ENCODE measurements at places on chromosomes 5 and 9.

GRCh38 chr9:28848671-28849070 lies 1275.4 kb upstream of the C9orf72 start:
- DNase-seq, result no peak

DNA sequence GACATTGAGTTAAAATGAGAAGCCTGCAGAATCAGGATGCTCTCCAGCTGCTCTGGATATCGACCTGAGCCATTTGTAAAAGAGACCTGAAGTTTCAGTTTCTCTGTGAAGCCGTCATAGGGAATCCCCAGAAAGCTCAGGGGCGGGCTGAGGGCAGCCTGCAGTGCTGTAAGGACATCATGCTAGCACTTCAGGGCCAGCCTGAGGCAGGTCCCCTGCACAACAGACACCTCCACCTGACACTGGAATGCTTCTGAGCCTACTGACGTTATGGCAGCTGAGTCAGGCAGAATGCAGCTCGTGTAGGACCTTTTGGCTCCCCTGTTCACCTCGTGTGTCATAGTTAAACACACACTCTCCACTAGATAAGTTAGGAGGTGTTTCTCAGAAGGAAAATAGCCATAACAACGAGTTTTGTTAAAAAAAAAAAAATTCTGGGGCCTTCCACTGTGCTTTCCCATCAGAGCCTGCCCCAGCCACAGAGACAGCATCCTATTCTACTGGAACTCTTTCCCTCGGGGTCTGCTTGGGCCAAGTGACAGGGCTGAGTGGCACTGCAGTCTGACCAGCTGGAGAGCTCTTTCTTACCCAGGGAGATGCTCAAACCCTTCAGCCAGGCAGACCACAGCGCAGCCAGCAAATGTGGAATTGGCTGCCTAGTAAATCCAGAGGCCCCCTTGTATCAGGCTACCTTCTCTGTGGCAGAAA lies 354.9 kb downstream of the DIRAS2 start:
- no peak for DNase-seq

GRCh38 chr9:4490705-4491625 lies 697 bp downstream of the SLC1A1 start:
- DNase-seq, result no peak

- DNase-seq, result no peak
Measured at GRCh38 chr5:1522601-1523479, 920 bp downstream of the LPCAT1 start.

DNA sequence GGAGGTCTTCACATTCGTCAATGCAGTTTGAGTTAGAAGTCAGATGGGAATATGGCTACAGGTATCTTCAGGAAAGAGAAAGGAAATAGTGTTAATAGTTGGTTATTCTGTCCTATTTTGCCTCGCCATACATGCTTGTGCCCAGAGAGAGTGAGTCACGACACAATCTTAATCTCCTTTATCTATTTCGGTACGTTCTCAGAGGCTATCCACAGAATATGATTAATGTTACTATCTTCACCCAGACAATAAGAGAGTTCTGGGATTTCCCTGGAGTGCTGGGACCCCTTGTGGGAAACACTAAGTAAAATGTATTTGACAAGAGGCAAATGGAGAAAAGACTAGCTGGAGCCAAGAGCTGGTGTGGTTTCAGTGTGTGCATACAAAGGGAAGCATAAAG lies 25.5 kb downstream of the MINAR2 start:
- DNase-seq, result no peak

- no peak for DNase-seq
Measured at GRCh38 chr5:124706051-124706450, 40.4 kb downstream of the ZNF608 start.

GRCh38 chr5:44952376-44952775 lies 143.6 kb downstream of the MRPS30 start:
- DNase-seq, result peak; percentile 38

DNA sequence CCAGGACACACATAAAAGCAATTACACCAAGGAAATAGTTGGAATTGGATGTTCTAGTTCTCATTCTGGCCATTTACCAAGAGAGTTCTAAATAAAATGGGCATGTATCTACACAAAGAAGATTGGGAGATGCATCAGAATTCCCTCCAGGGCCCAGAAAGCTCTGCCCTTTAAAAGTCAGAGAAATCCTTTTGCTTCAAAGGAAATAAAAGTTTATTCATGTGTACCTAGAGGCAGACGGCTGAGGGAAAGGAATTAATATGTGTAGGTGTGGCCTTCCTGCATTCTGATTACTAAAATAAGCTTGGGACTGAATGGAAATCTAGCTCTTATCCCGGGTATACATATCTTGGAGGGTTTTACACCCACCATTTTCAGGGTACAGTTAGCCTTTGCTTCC lies 719.4 kb downstream of the SEMA5A start:
- no peak for DNase-seq

DNA sequence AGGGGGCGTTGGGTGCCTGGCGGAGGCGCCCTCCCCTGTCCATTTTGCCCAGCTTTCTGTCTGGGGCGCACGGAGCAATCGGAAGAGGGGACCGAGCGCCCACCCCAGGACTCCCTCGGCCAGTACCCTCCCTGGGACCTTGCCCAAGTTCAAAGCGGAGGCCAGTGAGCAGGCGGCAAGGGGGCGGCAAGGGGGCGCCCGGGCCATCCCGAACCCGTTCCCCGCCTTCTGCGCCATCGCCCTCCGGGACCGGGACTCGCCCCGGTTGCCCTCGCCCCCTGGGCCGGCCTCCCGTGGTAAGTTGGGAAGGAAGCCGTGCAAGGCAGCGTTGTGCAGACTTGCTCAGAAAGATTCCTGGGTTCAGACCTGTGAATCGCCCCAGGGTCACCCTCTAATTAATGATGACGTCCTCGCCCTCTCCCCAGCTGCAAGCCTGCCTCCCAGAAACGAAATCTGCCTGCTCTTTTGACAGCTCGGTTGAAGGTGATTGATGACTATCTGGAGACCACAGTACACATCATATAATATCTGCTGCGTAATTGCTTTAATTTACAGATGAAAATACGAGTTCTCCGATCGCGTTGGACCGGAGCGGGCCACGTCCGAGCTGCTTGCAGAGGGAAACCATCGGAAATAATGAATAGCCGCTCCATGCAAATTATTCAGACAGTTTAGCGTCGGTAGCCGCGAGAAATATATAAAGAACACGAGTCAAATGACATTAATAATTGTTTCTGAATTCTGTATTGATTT lies 1.4 kb upstream of the IRX4 start:
- DNase-seq, result no peak

DNA sequence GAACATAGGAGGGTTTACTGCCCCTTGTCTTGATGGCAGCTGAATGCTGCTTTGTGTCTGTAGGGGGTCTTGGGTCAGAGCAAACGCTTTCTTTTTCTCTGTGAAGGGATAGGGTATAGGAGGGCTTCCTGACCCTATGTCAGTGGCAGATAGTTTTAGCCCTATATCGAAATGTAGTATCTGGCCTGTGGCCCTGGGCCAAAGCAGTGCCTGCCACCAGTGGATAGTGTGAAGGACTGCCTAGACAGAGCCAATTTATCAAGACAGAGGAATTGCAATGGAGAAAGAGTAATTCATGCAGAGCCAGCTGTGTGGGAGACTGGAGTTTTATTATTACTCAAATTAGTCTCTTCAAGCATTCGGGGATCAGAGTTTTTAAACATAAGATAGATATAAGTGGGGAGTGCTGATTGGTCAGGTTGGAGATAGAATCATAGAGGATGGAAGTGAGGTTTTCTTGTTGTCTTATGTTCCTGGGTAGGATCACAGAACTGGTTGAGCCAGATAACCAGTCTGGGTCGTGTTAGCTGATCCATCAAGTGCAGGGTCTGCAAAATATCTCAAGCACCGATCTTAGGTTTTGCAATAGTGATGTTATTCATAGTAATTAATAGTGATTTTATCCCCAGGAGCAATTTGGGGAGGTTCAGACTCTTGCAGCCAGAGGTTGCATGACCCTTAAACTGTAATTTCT lies 178.5 kb downstream of the GDNF start:
- DNase-seq, result no peak

DNA sequence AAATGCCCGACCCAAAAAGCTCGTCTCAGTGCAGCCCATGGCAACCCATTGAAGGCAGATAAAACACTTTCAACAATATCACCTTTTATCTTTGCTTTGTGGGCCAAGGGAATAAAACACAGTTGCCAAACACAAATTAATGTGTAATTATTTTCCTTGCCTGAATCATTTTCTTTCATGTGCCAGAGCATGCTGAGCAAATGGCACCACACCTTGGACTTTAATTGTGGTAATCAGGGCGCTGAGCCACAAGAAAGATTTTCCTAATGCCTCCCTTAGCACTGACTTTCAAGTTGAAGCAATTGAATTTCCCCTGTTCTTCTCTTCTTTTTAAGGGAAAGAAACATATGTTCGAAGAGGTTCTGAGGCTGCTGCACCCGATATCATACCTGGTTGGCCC lies 297.1 kb upstream of the MSX2 start:
- DNase-seq, result peak; percentile 72

DNA sequence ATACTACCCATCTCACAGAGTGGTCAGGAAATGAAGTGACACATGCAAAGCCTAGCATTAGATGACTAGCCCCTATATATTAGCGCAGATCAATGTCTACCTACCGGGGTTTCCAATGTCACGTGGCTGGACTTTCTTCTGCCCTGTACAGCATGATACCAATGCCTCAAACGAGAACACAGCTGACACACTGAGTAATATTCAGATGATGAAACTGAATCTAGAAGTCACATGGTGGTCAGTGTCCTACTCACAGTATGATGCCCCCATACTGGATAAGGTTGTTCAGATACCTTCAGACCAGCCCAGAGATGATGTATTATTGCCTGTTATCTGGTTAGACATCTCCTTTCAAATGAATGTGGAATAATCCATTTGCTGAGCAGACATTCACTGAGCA lies 71.1 kb upstream of the FRRS1L start:
- no peak for DNase-seq

GRCh38 chr5:872301-872700 lies 20.3 kb downstream of the BRD9 start:
- DNase-seq, result no peak

GRCh38 chr5:118270526-118270925 lies 717.8 kb downstream of the DTWD2 start:
- DNase-seq, result no peak

- no peak for DNase-seq
Measured at GRCh38 chr5:95973793-95974325, 12.2 kb upstream of the ELL2 start.

DNA sequence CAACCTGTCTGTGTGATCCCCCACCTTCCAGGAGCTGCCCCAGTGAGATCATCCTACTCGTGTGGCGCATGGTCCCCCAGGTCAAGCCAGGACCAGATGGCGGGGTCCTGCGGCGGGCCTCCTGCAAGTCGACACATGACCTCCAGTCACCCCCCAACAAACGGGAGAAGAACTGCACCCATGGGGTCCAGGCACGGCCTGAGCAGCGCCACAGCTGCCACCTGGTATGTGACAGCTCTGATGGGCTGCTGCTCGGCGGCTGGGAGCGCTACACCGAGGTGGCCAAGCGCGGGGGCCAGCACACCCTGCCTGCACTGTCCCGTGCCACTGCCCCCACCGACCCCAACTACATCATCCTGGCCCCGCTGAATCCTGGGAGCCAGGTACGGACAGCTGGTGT lies 43.7 kb downstream of the RGS3 start:
- no peak for DNase-seq

- no peak for DNase-seq
Measured at GRCh38 chr5:178432421-178433272, 157.5 kb downstream of the COL23A1 start.

GRCh38 chr5:73307645-73308355 lies 134.8 kb downstream of the TMEM174 start:
- DNase-seq, result no peak

- DNase-seq, result no peak
Measured at GRCh38 chr9:99070681-99071080, 34.2 kb upstream of the TGFBR1 start.

GRCh38 chr9:109639674-109640579 lies 140.1 kb upstream of the PALM2AKAP2 start:
- DNase-seq, result no peak

- DNase-seq, result no peak
Measured at GRCh38 chr9:122812736-122813135, 12.8 kb downstream of the OR1K1 start.

DNA sequence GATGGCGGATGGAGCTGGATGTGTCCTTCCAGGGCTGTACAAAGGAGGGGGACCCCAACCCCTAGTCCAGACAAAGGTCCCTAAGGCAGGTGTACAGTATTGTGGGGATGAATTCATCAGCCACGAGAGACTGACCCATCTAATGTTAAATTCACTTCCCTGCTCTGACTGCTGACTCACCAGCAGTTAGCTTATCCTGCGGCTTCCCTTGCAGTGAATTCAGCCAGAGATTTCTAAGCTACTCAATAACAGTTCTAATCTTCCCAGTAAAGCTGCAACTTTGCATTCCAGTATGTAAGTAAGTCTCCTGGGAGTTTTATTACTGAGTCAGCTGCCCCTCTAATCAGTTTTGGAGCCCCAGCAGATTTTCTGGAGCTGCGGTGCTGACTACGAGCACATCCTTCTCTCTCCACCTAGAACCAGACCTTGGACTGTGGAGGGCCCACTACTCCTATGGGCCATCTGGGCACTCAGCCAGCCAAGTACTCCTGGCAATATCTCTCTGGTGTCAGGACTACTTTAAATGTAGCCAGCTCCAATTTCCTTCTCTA lies 16.1 kb downstream of the B4GALT1 start:
- DNase-seq, result no peak

- no peak for DNase-seq
Measured at GRCh38 chr9:36165826-36166167, 3.4 kb upstream of the CCIN start.

DNA sequence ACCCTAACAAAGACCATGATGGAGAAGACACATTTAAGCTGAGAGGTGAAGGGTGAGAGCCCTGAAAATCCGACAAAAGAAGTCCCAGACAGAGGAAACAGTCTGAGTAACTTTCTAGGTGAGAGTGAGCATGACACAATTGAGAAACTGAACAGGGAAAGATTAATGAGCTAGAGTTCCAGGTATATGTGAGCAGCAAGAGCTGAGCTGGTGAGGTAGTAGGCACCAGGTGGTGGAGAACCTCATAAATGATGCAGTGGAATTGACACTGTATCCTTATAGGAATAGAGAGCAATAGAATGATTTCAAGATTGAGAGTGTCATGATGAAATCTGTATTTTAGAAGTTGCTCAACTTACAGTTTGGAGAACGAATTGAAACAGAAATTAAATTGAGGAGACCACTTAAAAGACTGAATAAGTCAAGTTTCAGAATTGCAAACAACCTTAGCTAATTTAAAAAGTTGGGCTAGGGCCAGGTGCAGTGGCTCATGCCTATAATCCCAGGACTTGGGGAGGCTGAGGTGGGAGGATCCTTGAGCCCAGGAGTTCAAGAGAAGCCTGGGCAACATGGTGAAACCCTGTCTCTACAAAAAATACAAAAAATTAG lies 89.8 kb downstream of the NREP start:
- DNase-seq, result no peak
